ENCODE measurements at places on chromosomes 13 and 19. TPM values are rescaled to one million over a fixed set of nuclear protein-coding genes. Genes with fewer than 3 reads are reported as not detected.

ZNF844 gene
- total RNA-seq, result 8.0 TPM

RHPN2 gene
- not detected for total RNA-seq

APOE gene
- 436 TPM for total RNA-seq

KANK3 gene
- 47.4 TPM for total RNA-seq

HTR2A gene
- not detected for total RNA-seq

ANGPTL8 gene
- total RNA-seq, result not detected

ZSCAN4 gene
- not detected for total RNA-seq

NLRP11 gene
- not detected for total RNA-seq

CRB3 gene
- not detected for total RNA-seq

PPM1N gene
- total RNA-seq, result 2.2 TPM

DAND5 gene
- not detected for total RNA-seq

GRCh38 chr13:99265821-99266426 is 7.7 kb upstream of the GPR18 start:
- no peak for DNase-seq

GRCh38 chr13:112653071-112653470 is 36.8 kb upstream of the ATP11A start:
- DNase-seq, result no peak

DNA sequence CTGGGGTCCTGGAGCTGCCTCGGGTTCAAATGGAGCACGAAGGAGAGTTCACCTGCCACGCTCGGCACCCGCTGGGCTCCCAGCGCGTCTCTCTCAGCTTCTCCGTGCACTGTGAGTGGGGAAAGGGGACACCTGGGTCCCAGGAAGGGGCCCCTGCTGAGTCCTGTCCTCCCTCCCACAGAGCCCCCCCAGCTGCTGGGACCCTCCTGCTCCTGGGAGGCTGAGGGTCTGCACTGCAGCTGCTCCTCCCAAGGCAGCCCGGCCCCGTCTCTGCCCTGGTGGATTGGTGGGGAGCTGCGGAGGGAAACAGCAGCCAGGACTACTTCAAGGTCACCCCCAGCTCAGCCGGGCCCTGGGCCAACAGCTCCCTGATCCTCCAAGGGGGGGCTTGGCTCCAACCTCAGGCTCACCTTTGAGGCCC is 11.0 kb upstream of the SIGLEC11 start:
- no peak for DNase-seq

DNA sequence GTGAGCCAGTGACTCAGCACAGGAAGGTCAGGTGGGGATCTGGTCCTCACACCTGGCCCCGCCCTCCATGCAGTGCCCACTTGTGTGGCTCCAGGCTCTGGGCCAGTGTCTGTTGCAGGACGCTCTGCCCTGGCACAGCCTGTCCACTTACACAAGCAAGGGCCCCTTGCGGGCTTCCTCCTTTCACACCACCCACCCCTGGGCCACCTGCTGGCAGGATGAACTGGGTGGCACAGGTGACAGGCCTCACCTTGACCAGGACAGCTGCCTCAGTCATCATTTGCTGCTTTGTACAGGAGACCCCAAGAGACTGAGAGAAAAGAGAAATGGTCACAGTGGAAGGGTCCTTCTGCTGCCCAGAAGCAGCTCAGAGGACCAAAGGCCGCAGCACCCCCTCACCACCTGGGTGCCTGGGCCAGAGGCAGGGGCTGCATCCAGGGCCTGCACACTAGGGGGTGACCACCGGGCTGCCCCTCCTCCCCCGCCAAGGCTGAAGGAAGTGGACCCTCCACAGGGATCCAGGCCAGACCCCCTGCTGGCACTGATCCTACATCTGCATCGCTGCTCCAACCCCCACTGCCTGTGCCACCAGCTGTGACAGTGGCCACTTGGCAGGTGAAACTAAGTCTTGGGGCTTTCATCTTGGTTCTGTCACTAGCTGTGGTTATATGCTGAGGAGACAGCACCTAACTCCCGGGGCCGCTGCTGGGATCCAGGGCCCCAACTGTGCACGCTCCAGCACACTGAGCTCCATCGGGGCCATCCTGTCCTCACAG is 110.3 kb downstream of the TUBA3C start:
- DNase-seq, result no peak

- DNase-seq, result no peak
These were observed 1.3 kb downstream of the PALM start for GRCh38 chr19:709965-710571.

GRCh38 chr19:41364524-41365391 is 809 bp upstream of the B9D2 start:
- DNase-seq, result no peak

GRCh38 chr19:8688930-8689329 is 9.7 kb downstream of the ACTL9 start:
- no peak for DNase-seq

- DNase-seq, result no peak
These were observed at the start of gene CLEC17A for GRCh38 chr19:14582894-14583340. Gene CLEC17A, plus strand, starts transcription at chr19:14583084. Its CDS starts 77 bp downstream, at chr19:14583161.

GRCh38 chr13:44237276-44237767 is 136.3 kb upstream of the SERP2 start:
- DNase-seq, result peak; percentile 92

DNA sequence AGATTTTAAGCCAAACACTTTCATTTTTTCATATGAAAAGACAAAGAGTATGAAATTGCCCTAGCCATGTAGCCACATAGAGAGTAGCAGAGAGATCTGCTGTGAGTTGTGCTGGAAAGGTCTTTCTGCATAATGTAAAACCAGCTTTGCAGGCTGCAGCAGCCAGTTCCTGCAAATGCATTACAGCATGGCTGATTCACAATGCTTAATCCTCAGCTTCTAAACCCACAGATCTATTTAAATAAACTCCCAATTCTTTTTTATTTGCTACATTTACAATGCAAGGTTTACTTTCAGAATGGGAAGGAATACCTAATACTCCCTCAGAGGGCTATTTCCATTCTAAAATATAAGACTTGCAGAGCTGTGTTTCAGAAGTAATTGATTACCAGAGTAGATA is 185.6 kb upstream of the STARD13 start:
- no peak for DNase-seq

DNA sequence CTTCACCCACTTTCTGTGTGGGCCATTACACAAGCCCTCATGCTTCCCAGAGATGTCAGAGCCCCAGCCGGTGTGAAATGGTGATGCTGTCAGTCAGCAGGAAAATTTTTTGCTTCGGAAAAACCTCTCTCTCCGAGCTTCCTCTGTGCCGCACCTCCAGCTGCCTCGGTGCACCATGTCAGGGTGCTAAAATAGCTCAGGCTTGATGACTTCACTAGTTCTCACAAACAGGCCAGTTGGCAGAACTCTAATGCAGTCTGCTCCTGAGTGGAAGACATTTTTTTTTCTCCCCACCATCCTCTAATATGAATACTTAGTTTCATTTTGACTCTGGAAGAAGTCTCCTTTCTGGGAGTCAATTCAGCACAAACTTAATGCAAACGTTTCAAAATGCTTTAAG is 71.3 kb downstream of the KLF12 start:
- DNase-seq, result peak; percentile 21

DNA sequence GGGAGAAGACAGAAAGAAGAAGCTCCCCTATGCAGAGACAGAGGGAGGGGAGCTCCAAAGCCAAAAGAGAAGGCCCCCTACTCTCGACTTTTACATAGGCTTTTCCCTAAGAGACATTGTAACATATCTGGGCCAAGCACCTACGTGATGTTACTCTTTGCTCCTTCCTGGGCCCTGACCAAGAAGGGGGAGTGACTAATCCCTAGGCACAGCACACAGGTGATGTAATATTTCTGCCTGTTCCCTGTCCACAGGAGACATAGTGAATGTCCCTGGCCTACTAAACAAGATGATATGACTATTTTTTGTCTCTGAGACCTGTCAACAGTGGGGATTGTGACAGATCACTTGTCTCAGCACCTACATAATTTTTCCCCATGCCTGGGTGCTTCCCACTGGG is 15.9 kb upstream of the ZNF254 start:
- no peak for DNase-seq

DNA sequence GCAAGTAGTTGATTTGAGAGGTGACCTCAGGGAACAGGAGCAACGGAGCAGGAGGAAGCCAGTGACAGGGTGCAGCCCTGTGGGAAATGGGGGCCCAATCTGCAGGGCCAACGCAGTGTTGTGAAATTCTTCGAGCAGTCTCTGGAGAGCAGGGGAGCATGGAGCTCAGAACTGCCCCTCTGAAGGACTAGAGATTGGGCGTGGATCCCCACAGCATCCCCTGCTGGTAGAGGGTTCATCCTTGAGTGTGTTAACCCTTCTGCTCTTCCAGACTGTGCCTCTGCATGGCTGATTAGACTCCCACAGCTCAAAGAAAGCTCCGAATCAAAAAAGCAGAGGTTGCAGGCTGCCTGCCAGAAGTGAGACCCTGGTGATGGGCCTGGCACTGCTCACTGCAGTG is 77.9 kb upstream of the UQCRFS1 start:
- no peak for DNase-seq

DNA sequence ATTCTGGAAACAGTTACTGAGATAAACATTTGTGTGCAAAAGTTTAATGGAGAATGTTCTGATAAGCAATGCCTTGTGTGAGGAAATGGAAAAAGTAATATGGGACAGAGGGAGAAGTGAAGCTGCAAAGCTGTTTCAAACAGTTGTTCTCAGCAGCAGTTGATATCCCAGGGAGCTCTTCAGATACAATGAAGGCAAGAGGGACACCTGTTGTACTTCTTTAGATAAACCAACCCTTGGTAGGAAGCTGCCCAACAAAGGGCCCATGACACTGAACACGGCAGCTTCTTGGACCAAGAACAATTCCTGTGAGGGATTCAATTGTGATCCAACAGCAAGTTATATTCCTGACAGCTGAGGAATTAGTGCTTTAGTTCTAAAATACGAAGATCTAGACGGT is 894.3 kb upstream of the PCDH20 start:
- DNase-seq, result no peak

GRCh38 chr13:112885782-112886268 is 83.2 kb upstream of the MCF2L start:
- DNase-seq, result peak; percentile 73

GRCh38 chr19:10325732-10326131 is 7.6 kb downstream of the RAVER1 start:
- no peak for DNase-seq

DNA sequence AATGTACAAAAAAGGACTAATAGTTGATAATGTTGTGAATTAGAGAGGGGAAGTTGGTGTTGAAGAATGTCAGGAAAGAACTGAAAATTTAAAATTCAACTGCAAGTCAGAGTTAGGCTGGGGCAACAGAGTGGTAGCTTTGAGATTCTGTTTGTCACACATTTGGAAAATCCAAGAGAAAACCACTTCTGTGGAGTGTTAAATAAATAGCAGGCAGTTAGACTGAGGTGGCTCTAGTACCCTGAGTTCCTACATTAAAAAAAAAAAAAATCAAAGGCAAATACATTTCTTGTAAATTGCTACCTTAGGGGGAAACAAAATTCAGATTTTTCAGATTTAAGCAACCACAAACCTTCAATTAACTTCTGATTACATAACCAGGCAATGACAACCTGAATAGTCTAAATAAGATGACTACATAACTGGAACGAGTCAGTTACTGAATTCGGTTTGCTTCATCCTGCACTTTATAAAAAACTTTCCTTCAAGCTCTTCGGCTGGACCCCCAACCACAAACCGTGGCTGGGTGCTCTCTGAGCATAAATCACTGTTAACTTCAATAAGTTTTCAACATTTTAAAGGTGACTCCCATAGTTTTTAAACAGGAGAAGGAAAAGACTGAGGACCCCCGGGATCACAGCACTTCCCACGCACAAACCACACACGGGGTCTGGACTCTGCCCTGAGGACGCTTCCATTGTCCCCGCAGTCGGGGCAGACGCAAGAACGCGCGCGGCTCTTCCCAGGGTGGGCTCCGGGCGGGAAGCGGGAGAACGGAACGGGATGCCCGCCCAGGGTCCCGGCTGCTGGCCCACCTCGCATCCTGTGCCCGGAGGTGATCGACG is 725 bp downstream of the ZNF682 start:
- DNase-seq, result no peak

DNA sequence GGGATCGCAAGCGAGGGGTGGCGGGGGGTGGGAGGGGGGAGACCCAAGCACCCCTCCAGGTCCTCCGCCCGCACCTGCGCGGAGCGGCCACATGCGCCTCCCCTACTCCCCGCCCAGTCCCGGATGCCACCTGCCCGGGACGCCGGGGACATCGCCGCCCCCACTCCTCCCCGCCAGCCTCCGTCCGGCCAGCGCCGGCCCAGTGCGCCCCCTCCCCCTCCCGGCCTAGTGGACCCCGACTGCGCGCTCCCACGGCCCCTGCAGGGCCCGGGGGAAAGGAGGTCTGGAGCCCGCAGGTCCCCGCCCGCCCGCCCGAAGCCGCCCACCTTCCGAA is 263 bp downstream of the RHPN2 start:
- no peak for DNase-seq

DNA sequence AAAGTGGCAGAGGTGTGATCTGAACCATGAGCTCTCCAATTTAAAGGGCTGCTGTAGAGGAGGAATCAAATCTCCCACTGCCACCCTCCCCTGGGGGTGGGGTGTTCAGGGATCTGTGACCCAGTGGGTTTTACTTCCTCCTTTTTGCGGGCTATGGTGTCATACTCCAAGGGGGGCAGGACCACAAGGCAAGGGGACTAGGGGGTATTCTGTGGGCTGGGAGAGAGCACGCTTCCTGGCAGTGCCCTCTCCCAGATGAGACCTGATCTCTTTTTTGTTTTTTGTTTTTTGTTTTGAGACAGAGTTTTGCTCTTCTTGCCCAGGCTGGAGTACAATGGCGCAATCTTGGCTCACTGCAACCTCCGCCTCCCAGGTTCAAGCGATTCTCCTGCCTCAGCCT is 10.3 kb downstream of the PLD3 start:
- DNase-seq, result no peak

Measured in ascending aorta (tissue), 2 donors.